ENCODE measurements at places on chromosomes 3 and 15.

DNA sequence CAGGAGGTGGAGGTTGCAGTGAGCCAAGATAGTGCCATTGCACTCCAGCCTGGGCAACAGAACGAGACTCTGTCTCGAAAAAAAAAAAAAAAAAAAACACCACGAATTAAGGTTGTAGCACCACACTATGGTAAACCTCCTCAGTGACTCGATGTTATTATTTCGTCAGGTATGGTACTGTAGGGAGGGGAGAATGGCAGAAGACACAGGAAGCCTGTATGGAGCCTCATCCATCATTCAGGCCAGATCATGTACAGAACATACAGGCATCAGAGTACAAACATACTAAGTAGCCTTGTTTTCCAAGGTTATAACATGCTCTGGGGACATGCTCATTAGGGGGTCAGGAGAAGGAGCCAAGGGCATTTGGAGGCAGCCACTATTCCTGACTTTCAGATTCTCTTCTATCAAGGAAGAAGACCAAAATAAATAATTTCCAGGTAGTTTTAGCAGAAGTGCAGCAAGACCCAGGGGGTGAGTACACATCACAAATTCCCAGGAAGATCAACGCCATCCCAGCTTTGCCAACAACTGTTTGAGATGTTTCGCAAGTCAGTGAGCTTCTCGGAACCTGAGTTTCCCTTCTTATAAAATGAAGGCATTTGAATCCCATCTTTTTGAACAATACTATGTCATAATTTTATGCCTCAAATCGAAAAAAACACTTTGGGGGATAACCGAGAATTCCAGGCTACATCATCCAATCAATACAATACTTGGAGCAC, 79.8 kb downstream of the FOXP1 start:
- no peaks in the 10 kb centered on the region for H3K27me3 ChIP-seq
- no peak for DNase-seq
- no peaks in the 10 kb centered on the region for H3K36me3 ChIP-seq
- no peak overlapping the region for H3K4me3 ChIP-seq
- no peak overlapping the region for H3K27ac ChIP-seq
- no peaks in the 10 kb centered on the region for H3K4me1 ChIP-seq

DNA sequence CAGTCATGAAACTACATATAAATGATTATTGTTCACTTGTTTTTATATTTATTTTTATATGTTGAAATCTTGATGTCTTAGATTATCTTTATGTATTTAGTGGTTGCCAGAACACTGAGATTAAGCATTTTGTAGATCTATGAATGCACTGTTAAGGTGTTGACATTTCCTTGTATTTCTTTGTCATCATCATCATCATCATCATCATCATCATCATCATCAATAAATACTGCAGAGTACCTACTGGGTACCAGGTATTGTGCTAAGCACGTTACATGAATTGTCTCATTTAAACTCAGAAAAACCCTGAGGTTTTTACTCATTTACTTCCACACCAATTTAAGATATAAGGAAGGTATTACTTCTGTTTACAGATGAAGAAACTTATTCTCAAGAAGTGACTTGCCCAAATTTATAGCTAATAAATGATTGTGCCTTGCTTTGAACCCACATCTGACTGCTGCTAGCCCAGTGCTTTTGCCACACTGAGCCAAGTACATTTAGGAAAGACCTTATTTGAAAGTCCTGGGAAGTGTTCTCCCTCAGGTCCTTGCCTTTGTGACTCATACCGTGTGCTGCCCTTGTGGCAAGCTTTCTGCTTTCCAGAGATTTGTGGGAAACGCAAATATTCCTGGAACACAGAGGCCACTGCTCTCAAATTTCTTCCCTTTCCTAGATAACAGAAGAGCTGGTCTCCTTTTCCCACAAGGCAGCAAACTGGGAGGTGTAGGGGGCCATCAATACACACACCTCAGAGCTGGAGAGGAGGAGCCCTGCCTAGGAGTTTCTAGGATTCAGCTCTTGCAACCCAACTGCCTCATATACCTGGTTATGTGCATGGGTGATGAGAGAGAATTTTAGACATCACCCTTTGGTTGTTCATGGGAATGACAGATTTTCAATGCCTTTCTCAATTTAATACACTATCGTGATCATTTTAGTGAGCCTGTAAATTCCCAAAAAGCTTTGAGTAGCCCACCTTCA, 115.4 kb upstream of the C15orf61 start:
- H3K27me3 ChIP-seq = no peaks in the 10 kb centered on the region
- no peak overlapping the region for H3K27ac ChIP-seq
- no peak for DNase-seq
- no peaks in the 10 kb centered on the region for H3K4me1 ChIP-seq

GRCh38 chr3:49880581-49881315, 11.0 kb upstream of the CAMKV start:
- no peaks in the 10 kb centered on the region for H3K27me3 ChIP-seq
- no peak overlapping the region for H3K27ac ChIP-seq

GRCh38 chr15:48447657-48448056, 116.4 kb downstream of the DUT start:
- no peaks in the 10 kb centered on the region for H3K27me3 ChIP-seq
- no peak for DNase-seq
- H3K27ac ChIP-seq = no peak overlapping the region
- no peaks in the 10 kb centered on the region for H3K36me3 ChIP-seq

GRCh38 chr3:152779653-152780052, 55.3 kb upstream of the P2RY1 start:
- H3K27ac ChIP-seq = no peak overlapping the region
- no peaks in the 10 kb centered on the region for H3K4me1 ChIP-seq
- H3K4me3 ChIP-seq = no peak overlapping the region
- DNase-seq = no peak

DNA sequence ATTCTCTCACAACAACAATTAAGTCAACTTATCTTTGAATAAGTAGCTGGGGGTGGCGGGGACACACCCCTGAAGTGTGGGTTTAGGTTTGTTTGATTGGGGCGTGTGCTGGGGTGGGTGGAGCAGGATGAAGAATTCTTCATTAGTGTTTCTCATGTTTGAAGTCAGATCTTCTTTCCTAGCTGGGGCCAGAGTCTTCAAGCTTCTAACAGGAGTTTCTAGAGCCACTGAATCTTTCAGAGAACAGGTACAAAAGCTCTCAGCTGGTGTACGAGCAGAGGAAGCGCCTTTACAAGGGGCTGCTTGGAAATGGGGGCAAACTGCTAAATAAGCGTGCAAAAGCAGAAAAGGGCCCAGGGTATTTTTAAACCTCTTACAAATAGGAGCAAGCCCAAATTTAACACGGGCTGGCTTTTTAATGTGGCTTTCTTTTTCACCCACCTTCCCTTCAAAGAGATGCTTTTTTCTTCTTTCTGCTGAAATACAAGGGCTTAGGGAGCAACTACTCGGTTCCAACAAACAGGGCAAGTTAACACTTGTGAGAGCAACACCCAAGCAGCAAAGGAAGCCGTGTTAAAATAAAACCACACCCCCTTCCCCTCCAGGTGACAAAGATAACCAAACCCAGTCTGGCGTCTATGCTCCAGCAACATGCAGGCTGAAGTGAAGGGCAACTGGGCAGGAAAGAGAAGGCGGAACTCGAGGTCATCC, 86.9 kb upstream of the RASGRP1 start:
- H3K27ac ChIP-seq = no peak overlapping the region
- DNase-seq = no peak
- no peaks in the 10 kb centered on the region for H3K27me3 ChIP-seq
- H3K36me3 ChIP-seq = no peaks in the 10 kb centered on the region
- no peaks in the 10 kb centered on the region for H3K4me1 ChIP-seq

- H3K36me3 ChIP-seq = no peaks in the 10 kb centered on the region
- no peak for DNase-seq
- H3K27me3 ChIP-seq = no peaks in the 10 kb centered on the region
- H3K4me1 ChIP-seq = no peaks in the 10 kb centered on the region
Measured at GRCh38 chr3:10548992-10549391, 43.6 kb upstream of the ATP2B2 start.
